ENCODE measurements at places on chromosomes 11 and 22. TPM values are rescaled to one million over a fixed set of nuclear protein-coding genes. Genes with fewer than 3 reads are reported as not detected.

DNA sequence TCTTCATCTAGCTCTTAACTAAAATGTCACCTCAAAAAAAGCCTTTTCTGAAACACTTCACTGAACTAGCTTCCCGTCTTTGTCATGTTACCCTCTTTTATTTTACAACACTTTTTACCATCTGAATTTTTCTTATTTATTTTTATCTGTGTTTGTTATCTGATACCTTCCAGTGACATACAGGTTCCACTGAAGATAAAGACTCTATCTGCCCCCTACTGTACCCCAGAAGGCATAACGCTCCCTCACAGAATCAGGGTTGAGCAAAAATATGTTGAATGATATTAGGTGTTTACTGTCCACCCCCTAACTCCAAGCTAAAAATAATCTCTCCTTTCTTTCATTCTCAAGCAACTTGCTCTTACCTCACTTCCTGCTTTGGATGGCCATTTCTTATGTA lies 654.2 kb downstream of the NELL1 start:
- DNase-seq: no peak

DNA sequence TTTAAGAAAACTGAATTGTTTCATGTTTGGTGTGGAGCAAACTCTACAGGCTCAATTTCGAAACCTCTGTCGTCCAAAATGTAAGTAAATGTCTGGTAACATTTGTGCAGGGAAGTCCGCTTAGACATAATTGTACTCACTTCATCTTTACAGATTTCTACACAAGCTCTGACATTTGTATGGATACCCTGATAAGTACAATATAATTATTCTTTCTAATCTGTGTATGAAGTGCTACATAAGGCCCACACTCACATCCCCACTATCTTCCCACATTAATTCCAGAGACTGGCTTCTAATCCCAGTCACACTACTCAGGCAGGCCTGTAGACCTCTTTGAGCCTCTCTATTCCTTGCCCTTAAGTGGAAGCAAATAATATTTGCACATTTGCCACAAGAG lies 129.2 kb upstream of the LMO1 start:
- DNase-seq: no peak

DNA sequence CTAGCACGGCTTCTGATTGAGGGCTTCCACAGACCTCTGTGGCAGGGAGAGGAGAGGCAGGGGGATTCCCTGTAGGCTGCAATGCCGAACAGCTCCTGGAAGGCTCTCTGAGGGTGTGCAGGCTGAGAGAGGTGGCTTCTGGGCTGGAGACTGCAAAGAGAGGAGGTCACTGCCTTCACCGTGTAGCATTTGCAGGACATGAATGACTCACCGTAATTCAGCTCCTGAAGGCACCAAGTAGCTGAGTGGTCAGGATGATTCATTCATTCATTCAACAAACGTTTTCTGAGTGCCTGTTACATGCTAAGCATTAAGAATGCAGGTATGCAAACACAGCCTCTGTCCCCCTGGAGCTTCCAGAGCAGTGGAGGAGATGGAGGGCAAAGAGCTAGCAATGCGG lies 18.0 kb upstream of the EIF3D start:
- DNase-seq: no peak

DNA sequence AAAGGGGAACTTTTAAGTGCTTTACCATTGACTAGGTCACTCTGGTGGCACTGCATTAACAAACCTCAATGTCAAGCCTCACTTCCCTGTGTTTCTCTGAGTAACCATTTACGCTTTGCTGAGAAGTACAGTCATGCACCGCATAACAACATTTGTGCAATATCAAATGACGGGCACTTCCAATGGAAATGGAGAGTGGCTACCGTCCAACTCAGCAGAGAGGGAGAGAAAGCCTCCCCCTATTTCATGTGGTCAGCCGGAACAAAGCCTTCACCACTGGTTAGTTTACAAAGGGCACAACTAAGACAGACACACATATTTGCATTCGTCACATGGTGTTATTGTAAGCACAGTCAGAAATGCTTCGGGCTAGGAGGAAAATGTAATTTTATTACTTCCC lies 117.3 kb downstream of the RASSF10 start:
- DNase-seq: no peak

DNA sequence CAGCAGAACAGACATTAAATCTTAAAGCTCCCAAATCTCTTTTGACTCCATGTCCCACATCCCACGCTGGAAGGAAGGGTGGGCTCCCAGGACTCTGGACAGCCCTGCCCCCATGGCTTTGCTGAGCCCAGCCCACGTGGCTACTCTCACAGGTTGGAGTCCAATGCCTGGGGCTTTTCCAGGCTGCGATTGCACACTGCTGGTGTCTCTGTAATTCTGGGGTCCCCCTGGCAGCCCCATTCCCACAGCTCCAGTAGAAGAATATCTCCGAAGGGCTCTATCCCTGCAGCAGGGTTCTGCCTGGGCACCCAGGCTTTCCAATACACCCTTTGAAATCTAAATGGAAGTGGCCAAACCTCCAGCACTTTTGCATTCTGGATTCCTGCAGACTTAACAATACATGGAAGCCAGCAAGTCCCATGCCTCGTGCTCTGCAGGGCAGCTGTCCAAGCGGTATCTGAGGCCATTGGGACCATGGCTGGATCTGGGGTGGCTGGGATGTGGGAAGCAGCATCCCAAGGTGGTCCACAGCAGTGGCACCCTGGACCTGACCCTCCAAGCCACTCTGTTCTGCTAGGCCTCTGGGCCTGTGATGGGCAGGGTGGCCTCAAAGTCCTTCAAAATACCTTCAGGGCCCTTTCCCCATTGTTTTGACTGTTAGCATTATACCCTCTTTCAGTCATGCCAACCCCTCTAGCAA lies 47.9 kb upstream of the TH start:
- no peak for DNase-seq

- DNase-seq: no peak
Observed at GRCh38 chr11:21630934-21631478, 561.9 kb upstream of the ANO5 start.

- no peak for DNase-seq
Observed at GRCh38 chr11:94862926-94863880, 95.0 kb downstream of the AMOTL1 start.

- no peak for DNase-seq
Observed at GRCh38 chr11:85694385-85694980, 8.5 kb upstream of the CCDC89 start.

GRCh38 chr22:25754527-25755202 lies 12.7 kb downstream of the MYO18B start:
- DNase-seq: no peak

DNA sequence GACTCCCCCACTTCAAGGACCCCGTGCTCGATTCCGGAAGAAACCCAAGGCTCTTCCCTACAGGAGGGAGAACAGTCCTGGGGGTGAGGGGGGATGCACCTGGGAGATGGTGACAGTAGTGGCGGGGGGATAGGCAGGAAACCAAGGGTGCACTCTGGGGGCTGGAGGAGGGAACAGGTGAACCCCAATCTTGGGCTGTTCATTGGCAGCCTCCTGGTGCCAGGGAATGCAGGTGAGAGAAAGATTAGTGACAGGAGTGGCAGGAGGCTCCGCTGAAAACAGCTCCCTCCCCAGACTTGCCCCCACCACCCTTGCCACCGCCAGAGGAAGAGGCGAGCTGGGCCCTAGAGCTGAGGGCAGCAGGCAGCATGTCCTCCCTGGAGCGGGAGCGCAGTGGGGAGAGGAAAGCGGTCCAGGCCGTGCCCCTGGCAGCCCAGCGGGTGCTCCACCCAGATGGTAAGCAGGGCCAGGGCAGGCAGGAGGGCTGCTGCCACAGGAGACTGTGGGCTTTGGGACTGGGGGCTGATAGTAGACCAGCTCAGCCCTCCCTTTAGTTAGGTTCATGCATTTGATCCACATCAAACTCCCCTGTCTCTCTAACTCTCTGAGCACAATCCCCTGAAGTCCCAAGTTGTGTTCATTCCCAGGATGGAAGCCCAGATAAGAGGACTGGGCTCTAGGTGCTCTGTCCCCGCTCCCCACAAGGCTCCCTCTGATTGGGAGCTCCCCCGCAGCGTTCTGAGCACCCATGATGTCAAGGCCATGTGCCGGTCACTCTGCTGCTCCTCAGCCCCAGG lies 14.5 kb downstream of the ROBO3 start:
- DNase-seq: no peak

DNA sequence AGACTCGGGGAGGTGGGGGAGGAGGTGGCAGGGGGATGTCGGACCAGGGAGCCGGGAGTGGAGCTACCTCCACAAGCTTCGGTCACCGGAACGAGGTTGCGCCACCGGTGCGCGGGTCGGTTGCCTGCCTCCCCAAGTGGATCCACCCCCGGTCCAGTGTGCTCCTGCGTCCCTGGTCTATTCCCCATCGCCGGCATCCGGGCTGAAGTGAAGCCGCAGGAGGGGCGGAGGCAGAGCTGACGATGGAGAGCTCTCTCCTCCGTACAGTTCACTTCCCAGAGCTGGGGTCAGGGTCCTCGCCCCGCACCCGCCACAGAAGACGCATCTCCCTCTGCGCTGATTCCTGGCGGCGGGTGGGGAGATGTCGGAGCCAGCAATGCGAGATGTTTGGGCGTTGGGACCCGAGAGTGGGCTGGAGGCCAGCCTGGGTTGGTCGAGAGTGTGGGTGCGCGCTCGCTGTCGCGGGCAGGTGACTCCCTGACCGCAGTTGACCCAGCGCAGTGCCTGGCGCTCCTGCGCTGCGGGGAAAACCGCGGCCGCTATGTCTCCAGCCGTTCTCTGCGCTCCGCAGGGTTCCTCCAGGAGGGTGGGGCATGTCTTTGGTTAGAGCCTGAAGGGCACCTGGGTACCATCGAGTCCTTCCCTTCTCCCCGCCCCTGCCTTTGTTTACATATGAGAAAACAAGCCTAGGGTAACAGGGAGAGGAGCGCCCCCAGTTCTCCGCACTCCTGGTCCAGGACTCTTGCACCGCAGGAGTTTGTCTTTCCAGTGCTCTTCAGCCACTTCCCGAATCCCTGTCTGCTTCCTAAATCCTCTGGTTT lies 1.7 kb downstream of the C11orf96 start:
- no peak for DNase-seq

DNA sequence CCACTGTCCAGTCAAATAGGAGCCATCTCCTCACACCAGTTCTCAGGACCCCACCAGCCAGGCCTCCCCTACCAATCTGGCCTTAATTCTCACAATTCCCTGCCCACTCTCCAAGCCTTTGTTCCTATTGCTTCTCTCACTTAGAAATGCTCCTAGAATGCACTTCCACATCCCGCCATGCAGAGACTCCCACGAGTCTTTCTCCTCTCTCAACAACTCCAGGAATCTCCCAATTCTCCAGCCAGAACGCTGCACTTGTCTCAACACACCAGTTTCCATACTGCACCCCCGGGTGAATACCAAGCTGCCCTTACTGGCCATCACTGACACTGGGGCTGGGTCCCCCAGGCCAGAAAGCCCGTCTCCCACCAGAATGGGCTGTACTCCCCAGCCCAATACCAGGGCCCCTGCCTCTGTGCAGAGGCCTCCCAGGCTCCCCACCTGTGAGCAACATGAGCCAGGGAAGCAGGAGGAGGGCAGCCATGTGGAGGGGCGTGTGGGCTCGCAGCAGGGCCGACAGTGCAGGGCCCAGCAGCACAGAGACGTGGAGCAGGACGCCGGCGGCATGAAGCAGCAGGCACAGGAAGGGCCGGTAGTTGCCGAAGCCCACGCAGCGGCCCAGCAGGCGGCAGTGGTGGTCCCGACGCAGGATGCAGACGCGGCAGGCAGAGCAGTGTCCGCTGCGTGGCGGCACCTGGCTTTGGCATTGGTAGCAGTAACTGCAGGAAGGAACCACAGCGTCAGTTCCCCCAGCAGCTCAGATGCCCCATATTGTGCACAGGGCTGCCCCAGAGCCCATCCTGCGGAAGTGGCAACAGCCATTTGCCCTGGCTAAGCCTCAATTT lies 2.4 kb downstream of the ZDHHC24 start:
- DNase-seq: peak; percentile 35

DNA sequence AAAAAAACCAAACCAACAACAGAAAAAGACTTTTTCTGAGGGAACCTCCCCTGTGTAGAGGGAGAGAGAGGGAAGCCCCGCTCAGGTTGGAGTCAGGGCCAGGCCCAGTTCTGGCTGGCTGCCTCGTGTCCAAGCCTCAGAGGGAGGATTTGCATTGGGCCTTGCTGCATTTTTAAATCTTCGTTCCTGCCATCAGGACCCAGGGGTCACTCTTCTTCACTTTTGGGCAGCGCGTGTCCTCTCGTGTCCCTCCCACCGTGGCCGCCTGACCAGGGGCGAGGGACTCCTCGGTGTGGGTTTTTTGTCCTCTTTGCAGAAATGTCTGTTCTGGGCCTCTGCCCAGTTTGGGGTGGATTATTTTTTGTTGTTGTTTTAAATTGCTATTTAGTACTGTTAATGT lies 57.9 kb downstream of the LRRC74B start:
- no peak for DNase-seq

GRCh38 chr11:102453302-102453695 lies 734 bp upstream of the TMEM123 start:
- DNase-seq: no peak

- peak; percentile 71 for DNase-seq
Observed at GRCh38 chr11:126391970-126392632, 36.6 kb downstream of the ST3GAL4 start.

DNA sequence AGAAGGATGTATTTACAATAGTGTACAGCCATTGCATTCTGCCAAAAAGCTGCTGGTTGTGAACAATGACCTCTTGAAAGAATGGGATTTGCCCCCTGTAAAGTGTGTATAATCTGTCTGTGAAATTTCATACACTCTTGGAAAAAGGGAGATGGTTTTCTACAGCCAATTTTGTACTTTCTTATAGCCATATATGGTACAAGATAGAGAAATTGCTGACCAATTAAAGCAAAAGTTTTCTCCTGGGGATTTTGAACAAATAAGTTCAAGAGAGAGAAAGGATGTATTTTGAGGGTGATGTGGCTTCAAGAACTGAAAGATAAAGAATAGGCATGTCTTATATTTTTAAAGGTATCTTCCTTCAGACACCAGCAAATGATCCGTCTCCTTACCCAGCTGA lies 211.0 kb downstream of the NAV2 start:
- no peak for DNase-seq

GRCh38 chr11:43916621-43917020 lies 25.8 kb upstream of the C11orf96 start:
- no peak for DNase-seq

DNA sequence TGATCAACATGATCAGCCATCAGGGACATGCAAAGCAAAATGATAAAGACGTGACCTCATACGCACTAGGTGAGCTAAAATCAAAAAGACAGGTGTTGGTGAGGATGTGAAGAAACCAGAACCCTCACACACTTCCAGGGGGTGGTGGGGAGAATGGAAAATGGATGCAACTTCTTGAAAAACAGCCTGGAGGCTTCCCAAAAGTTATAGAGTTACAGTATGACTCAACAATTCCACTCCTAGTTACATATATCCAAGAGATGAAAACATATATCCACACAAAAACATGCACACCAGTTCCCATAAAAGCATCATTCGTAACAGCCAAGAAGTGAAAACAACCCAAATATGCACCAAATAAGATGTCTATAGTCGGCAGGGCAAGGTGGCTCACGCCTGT lies 42.1 kb upstream of the APLNR start:
- no peak for DNase-seq

DDIAS gene
- 14.1 TPM for polyA plus RNA-seq

MRGPRX3 gene
- not detected for polyA plus RNA-seq

CHCHD10 gene
- polyA plus RNA-seq: 54.6 TPM

OR4D5 gene
- not detected for polyA plus RNA-seq

LYVE1 gene
- 0.31 TPM for polyA plus RNA-seq

MIOX gene
- polyA plus RNA-seq: not detected

RIMBP3B gene
- polyA plus RNA-seq: 0.17 TPM

Measured in CD14-positive monocyte (primary cell).